Stimulated activated CD4-positive, alpha-beta T cell treated with anti-CD3 and anti-CD28 coated beads, TNF-alpha, amount 100 ng/mL, for 48 hours (primary cell): ENCODE measurements at places on chromosomes 5 and 9.

DNA sequence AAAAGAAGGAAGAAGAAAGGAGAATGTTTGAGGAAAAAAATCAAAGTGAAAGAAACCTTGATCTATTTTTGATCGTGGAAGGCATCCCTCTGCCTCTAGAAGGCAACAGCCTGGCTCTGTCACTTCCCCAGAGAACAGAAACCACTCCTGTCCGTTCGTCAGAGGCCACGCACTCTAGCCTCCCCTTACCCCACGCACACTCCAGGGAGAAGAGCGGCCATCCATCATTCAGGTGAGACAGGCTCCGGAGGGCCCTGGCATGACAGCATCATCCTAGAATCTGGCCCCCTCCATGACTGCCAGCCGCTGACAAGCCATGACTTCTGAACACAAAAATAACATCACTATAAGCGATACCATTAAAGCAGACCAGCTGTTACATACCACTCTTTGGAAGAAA, 135.8 kb downstream of the ROR2 start:
- DNase-seq = no peak

GRCh38 chr5:151084363-151084762, 3.5 kb upstream of the TNIP1 start:
- DNase-seq = no peak

DNA sequence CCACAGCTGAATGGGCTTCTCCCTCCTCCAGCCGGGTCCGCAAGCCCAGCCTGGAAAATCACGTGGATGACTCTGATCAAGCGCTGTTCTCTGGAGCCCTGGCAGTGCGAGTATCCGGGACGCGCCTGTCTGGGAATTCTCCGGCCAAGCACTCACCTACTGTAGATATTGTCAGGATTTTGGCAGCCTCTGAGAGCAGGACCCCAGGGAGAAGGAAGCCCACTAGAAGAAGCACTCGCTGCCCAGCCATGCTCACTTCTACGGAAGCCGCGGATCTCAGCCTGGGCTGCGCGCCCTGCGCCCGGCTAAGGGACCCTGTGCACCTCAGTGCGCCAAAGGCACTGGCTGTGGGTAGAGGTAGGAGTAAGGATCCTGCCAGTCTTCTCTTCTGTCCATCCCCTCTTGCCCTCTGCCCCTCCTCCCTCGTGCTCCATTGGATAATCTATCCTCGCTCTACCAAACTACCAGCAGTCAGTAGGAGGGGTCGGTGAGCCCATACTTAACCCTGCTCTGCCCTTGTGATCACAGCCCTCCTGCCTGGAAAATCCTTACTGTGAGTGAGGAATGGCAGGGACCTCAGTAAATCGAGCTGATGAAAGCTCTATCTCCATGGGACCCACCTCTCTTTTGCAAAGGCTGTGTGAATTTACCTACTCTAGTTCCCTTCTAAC, at the start of gene UGT3A2:
Gene UGT3A2, minus strand, starts transcription at position 343 of the 671 bp plus-strand sequence. Its CDS starts 93 bp downstream, at position 250.
- DNase-seq = no peak

- DNase-seq = no peak
Observed at GRCh38 chr9:89212171-89212570, 33.6 kb upstream of the SHC3 start.

DNA sequence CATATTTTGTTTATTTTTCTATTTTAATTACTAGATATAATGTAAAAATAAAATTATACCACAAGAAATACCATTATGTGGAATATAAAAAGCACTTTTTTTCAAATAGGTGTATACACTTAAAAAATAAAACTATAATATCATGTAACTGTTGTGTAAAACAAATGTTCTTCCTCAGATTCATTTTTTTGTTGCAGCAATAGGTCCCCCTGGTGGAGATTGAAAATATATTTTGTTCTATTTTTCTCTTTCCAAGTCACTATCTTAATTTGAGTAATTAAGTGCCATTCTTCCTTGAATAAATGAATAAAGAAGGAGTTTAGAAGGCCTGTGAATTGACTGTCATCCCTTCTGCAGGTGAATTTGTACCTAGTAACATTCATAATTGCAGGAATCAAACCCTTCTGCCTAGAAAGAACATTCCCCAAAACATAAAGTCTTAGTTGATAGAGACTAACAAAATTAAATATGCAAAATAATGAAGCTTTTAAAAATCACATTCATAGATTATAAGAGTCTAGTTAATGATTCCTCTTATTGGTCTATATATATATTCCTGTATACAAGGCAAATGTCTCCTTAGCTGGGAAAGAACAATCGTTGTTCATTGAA, 23.4 kb downstream of the CETN3 start:
- no peak for DNase-seq

GRCh38 chr9:126838055-126838811, 22.2 kb upstream of the ZBTB34 start:
- DNase-seq = no peak

GRCh38 chr5:87198010-87198409, 69.7 kb upstream of the RASA1 start:
- no peak for DNase-seq

GRCh38 chr5:55851675-55851979, 470 bp downstream of the IL31RA start:
- no peak for DNase-seq

GRCh38 chr9:23412046-23412445, 414.0 kb downstream of the ELAVL2 start:
- no peak for DNase-seq

DNA sequence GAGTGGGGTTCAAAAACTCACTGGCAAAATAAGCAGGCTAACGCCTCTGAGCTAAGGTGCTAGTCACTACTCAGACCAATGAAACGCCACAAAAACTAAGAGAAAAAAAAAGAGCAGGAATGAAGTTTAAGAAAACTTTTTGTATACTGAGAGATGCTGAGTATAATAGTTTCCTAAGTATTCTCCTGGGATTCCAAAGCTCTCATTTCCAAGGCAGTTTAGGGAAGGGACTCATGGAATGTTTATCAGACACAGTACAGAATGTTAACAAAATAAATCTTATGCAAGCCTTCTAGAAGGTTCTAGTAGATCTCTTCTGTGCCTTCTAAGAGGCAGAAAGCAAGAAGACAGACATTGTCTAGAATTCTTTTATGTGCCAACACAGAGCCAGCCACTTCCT, 361.9 kb downstream of the MTRR start:
- DNase-seq = no peak

- DNase-seq = no peak
Observed at GRCh38 chr5:15510092-15510491, 10.1 kb downstream of the FBXL7 start.

GRCh38 chr5:159415301-159415937, 85.1 kb upstream of the IL12B start:
- no peak for DNase-seq

DNA sequence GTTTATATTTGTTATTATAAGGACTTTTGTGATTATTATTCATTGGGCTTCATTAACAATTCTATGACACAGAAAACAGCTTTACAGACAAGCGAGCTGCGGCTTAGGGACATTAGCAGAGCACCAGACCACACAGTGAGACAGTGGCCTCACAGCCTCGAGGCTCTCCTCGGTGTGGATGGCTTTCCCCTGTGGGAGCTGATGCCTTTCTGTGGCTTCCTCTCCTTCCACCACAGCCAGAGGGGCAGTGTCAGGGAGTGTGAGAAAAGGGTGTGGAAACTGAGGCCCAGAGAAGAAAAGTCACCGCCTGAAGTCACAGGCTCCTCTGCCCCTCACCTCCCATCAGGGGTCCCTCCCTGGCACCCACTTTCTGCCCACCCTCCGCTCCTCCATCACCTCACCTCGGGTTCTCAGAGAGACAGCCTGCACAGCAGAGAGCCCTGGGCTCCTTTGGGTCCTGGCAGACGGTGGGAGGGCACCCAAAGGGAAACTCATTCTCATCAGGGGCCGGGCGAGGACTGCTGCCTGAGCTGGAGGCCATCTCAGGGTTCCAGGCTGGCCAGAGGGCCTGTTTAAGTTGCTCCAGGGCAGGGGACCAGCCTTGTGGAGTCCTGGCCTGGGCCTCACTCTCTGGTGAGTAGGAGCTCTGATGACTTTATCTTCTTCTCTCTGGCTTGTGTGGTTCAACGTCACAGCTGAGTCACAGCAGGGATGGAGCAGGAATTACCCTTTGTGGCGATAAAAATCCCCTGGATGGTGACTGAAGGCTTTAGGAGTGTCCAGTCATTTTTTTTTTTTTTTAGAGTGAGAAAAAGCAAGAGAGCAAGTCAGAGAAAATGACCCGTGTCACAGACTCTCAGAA, 830 bp downstream of the TRAF1 start:
- peak; percentile 79 for DNase-seq

DNA sequence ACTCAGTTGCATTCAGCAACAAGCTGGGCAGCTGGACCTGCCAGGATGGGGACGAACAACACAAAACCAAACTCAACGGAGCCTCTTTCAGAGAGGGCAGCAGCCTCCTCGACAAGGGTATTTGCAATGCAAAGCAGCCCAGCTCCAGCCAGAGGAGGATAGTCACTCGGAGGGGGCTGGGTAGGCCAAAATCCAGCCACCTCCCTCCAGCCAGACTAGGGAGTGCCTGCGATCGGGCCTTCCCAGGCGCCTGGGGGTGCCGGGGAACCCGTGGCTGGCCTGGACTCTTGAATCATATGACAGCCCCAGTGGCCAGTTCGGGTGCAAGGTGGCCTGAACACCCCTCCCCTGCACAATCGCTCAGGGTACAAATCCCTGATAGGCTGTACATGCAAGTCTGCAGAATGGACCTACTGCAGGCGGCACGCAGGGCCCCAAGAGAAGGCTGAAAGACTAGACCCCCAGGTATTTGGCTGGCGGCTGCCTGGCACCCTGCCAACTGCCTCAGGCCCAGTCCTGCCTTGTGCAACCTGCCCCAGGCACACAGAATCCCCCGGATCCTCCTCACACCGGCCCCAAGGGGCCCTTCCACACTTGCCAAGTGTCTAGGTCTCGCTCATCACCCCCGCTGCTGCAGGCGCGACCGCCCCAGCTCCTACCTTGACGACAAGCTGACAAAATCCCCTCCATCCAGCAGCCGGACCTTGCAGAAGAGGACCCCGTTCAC, 1.3 kb downstream of the EEIG1 start:
- no peak for DNase-seq

GRCh38 chr9:21590058-21590996, 108.2 kb upstream of the IFNE start:
- DNase-seq = no peak

GRCh38 chr9:68940573-68940972, 73.3 kb downstream of the PRKACG start:
- no peak for DNase-seq

GRCh38 chr9:135552021-135552697, 6.2 kb downstream of the OBP2A start:
- DNase-seq = no peak

DNA sequence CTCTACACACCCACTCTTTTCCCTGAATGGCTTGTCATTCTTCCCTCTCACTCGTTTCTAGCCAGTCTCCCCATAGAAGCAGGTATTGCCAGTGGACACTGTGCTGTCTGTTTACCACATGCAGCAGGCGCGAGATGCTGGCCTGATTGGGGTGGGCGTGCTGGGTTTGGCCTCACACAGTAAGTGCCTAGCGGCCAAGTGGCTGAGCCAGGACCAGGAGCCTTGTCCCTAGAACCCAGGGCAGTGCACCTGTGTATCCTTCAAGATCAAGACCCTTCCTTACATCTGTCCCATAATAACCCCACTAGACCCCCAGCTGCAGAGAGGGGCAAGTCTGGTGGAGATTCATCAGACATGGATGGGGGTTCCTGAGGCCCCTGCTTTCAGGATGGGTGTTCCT, 112.8 kb upstream of the IRX4 start:
- DNase-seq = no peak

DNA sequence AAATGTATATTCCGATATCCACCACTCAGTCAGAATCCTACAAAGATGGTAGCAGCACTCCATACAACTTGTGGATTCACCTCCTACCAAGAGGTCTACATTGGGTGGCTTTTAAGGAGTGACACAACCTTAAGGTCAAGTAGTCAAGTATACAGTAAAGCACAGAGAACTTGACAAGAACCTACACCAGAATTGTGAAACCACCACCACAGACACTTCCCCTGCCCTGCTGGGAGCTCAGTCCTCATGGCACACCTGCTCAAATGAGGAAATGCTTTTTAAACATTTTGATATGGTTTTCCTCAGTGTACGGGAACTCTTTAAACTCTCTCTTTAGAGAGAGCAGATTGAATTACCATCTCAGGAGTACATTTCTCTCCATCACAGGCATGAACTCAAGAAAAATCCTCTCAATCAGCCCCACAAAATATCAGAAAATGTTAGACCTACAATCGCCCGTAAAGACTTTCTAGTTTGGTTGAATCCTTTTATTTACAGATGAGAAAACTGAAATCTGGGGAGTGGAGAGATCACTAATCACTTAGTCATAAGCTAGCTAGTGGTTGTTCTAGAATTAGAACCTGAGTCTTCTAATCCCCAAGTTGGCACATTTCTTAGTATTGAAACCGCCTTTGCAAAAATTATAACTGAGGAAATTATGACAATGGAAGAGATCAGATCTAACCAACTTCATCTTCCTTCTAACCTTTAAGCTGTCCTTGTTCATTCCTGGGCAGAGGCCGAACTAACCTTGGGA, 38.5 kb upstream of the NR4A3 start:
- DNase-seq = no peak

DNA sequence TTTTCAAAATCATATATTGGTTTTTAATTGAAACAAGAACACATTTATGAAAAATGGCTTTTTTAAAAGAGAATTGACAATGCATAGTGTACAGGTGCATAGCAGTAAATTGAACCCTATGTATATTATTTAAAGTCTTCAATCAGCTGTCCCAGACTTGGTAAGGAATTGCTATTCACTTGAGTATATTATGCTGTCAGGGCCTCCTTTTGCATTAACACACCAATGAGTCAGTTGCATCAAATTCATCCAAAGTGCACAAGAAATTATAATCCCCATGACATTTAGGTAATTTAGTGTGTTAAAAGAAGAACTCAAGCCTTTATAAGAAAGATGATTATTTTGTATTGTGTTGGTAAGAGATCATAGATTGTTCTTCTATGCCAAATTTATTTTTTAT, 748.8 kb upstream of the RIOK2 start:
- no peak for DNase-seq

DNA sequence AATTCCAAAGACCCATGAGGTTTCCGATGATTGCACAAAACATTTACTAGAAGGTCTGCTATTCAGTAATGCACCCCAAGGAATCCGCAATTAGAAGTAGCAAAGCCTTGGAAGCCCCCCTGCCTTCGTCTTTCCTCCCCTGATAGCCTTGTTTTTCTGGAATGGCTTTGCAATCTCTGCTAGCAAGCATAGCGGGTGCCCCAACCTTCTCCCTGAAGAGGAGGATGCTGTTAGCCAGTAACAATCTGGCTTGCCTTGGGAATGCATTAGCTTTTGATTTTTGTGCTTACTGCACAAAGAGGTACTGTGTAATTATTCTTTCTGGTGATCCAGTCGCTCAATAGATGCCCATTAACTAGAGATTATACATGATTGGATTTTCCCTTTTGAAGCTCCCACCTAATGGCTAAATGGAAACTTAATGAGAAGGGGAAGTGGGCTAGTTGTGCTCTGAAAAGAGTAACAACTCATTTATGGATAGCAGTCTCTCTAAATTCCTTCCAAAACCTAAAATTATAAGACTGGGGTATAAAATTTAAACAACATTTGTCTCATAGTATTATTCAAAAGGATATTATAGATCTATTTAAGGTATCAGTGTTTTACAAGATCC, 91.6 kb downstream of the FBXW11 start:
- no peak for DNase-seq
